Daoy (cell line): ENCODE measurements at places on chromosomes 3 and 15. TPM values are rescaled to one million over a fixed set of nuclear protein-coding genes. Genes with fewer than 3 reads are reported as not detected.

- DNase-seq, result no peak
Measured at GRCh38 chr3:115689928-115690327, 66.6 kb downstream of the GAP43 start.

GRCh38 chr3:116256843-116257485, 188.3 kb downstream of the LSAMP start:
- DNase-seq, result no peak

CHRNA7 gene
- 2.5 and 4.7 TPM in 2 replicates for total RNA-seq

GRCh38 chr3:175432376-175433025, 573.4 kb downstream of the NAALADL2 start:
- DNase-seq, result peak; percentile 69

DNA sequence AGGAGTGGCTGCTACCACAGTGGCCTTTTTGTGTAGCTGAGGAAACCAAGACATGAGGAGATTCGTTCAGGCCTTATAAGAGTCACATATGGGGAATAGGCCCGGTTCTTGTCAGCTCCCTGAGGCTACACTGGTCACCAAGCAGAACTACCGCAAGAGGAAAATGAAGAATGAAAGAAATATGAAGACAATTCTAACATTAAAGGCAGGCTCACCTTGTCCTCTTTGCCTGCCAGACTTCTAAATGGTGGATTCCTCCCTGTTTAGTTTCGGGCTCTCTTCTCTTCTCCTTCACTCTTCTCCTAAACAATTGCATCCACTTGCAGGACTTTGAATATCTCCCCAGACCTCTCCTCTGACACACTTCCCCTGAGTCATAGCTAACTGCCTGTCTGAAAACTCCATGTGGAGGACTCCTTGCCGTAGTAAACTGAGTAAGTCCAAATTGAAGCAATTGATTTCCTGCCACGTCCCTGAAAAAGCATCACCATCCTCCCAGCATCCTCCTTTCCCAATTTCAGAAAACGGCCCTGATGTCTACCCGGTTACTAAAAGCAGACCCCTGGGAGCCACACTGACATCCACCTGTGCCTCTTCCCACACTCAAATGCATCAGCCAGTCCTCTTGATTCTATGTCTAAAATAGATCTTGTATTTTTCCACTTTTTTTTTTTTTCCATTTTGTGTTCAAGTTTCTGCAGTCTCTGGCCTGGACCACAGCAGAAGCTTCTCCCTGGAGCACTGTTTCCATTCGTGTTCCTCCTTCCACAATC, 30.3 kb upstream of the VEPH1 start:
- DNase-seq, result peak; percentile 85

DNA sequence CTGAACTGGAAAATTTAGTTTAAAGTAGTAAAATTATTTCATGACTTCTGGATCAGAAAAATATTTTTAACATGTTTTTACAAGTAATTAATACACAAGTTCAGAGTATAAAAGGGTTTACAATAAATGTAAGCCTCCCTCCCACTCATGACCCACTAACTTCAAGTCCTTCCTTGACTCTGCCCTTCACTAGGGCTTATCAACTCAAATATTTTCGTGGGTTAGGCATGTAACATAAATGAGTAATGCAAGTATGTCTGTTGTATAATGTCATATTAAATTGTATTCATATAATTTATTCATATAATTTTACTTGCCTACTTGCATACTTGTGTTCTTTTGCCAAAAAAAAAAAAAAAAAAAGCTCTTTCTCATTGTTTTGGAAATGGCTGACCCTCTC, 3.4 kb upstream of the OPA1 start:
- DNase-seq, result no peak

DNA sequence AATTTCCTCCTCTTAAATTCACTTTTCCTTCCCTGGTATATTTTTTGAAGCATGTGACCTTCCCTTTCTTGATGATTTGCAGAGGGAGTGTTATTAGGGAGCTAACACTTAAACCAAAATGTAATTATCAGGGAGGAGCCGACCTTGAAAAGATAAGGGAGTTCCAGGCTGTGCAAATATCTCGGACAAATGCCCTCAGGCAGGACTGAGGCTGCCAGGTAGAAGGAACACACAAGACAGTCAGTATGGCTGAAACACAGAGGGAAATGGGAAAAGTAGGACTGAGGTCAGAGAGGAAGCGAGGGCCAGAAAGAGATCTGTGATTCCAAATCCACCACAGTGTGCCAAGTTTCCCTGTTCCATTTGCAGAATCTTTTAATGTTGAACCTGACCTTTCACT, 221.0 kb downstream of the CNTN3 start:
- DNase-seq, result no peak

GRCh38 chr3:112619295-112619694, 21.6 kb downstream of the CCDC80 start:
- DNase-seq, result no peak

REC114 gene
- total RNA-seq, result not detected in 2 replicates

TPM1 gene
- 1,551 and 1,952 TPM in 2 replicates for total RNA-seq

DNA sequence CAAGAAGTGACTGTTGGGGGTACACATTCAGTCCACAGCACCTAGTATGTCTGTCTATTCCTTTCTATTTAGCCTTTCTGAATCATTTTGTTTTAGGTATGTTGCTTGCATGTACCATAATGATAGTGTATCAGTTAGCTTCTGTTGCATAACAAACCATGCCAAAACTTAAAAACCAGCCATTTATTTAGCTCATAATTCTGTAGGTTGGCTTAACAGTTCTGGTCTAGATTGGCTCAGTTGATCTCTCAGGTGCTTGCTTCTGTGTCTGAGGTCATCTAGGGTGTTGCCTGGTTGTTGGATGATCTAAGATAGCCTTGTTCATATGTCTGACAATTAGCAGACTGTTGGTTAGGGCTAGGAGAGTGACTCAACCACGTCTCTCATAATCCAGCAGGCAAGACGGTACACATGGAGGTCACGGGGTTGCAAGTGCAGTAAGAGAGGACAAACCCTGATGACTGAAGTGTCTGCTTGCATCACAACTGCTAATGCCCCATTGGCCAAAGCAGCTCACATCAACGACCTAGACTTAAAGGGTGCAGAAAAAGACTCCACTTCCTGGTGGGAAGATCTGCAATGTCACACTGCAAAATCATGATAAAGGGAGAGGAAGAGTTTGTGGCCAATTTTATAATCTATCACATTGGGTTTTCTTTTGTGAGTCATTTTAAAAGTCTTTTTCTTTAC, 6.8 kb upstream of the PDCD6IP start:
- DNase-seq, result peak; percentile 21

MITF gene
- 3.6 and 11.4 TPM in 2 replicates for total RNA-seq

DNA sequence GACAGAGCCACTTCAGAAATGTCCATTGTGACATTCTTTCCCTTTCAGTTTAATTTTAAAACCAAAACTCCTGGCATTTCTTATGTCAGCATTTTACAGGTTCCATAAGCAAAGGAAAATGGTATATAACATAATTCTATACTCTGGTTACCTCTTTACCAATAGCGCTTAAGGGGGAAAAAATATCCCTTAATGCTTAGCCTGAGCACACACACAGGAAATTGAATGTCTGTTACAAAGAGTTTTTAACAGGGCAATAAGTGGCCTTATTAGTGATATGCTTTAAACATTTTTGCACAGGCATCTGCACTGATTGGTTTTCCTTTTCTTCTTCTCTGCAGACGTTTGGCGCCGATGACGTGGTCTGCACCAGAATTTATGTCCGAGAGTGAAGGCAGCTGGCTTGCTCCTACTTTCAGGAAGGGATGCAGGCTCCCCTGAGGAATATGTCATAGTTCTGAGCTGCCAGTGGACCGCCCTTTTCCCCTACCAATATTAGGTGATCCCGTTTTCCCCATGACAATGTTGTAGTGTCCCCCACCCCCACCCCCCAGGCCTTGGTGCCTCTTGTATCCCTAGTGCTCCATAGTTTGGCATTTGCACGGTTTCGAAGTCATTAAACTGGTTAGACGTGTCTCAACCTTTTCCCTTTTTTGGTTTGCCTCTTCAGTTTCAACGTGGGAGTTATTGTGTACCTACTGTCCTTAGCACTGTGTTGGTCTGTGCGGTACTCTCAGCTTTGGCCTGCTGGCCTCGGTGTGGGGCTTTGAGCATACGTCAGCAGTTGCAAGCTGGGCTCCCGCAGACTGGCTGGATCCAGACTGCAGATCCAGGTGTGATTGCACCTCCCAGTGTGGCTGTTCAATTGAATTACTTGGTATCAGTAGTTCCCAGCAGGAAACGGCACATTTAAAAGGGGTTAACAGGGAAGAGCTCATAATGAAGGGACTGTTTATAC, 7.7 kb downstream of the CRABP1 start:
- no peak for DNase-seq

SLC24A5 gene
- total RNA-seq, result not detected in 2 replicates

DNA sequence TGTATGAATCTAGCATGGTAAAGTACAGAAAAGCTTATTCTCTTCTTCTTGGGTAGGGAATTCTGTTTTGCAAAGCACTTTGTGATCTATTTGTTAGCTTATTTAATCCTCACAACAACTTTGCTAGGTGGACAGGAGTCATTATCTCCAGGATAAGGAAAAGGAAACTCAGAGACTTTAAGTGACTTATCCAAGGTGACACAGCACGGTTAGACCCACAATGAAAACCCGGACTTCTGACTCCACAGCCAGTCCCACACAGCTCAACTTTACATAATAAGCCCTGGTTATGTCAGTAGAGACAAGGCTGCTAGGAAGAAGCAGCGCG, 384 bp upstream of the NDUFB4 start:
- DNase-seq, result no peak

- no peak for DNase-seq
Measured at GRCh38 chr3:89364314-89364713, 256.9 kb downstream of the EPHA3 start.

DNA sequence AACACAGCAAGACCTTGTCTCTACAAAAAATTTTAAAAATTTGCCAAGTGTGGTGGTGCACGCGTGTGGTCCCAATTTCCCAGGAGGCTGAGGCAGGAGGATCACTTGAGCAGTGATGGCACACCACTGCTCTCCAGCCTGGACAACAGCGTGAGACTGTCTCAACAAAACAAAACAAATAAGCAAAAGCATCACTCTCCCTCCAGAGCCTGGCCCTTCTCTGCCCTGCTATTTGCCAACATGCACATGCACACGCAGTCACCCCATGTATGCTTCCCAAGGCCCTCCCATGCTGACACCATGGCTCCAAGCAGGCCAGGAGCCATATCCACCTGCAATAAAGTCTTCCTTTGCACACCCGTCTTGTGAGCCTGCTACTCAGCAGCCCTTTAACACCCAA, 2.1 kb downstream of the KIF9 start:
- DNase-seq, result no peak

TMEM207 gene
- total RNA-seq, result not detected in 2 replicates

ZNF660 gene
- 0.60 and 0.91 TPM in 2 replicates for total RNA-seq

MB21D2 gene
- 43.2 and 54.1 TPM in 2 replicates for total RNA-seq

GASK1A gene
- 0.11 TPM in 1 of 2 replicates, not detected in the other for total RNA-seq

JAGN1 gene
- total RNA-seq, result 22.7 and 22.8 TPM in 2 replicates
